ENCODE measurements at places on chromosomes 5 and 9.

DNA sequence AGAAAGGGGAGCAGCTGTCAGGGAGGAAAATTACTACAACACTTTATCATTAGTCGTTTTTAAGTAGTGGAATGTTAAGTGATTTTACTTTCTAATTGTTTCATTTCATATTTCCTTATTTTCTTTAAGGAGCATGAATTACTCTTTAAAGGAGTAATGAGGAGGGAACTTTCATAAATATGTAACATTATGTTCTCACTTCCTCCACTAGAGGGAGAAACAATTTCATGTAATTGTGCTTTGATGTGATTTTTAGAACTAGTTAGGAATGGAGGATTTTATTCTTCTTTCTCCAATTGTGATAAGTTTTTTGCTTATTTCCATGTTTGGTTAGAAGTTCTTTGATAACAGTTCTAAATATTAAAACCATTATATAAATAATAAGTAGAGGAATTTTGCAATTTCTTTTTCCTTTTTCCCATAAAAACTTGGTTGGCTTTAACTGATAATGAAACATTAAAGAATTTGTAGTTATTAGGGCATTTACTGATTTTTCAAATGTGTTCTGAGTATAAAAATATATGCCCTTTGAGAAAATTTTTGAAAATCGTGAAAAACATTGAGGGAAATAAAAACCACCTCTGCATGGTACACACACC is 25.6 kb downstream of the CEP78 start:
- DNase-seq: peak; percentile 76

DNA sequence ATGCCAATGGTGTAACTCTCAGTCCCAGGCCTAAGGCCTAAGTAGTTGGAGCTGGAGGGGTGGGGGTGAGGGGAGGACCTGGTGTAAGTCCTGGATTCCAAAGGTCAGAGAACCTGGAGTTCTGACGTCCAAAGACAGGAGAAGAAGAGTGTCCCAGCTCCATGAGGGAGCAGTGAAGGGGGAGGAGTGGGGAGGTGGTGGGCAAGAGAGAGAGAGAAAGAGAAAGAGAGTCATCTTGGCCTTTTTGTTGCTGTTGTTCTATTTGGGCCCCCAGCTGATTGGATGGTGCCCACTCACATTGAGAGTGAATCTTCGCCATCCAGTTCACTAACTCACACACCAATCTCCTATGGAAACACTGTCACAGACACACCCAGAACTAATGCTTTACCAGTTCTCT is 198.9 kb downstream of the DAB2IP start:
- DNase-seq: no peak

GRCh38 chr9:97310896-97311295 is 3.4 kb downstream of the CCDC180 start:
- no peak for DNase-seq

DNA sequence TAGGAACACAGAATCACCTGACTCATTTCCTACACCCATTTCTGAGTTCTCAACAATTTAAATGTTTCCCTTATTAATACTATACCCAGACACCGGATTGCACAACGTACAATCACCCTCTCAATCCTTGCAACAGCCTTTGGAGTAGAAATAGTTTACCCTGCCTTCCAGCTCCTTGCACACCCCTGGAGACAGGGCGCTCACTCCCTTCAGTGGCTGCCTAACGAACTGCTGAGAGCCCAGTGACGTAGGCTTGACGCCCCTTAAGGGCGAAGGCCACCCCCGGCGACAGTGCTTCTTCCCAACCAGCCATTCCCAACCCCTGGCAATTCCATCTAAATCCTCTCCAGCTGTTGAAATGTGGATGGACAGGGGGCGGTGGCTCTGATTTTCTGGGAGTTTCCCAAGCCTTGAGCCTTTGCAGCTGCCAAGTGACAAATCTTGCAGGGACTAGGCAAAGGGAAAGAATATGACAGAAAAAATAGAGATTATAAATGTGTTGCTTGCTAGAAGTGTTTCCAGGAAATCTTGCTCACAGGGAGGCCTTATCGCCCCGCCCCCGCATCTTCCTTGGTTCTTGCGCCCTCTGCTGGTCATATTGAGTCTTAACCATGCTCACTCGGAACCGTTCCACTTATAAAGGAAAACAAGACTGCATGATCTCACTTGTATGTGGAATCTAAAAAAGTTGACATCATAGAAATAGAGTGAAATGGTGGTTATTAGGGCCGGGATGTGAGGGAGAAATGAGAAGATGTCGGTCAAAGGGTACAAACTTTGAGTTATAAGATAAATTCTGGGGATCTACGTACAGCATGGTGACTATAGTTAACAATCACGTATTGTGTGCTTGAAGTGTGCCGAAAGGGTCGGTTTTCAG is 7.6 kb upstream of the BARX1 start:
- peak; percentile 89 for DNase-seq

GRCh38 chr5:58450811-58451629 is 8.9 kb downstream of the PLK2 start:
- no peak for DNase-seq

DNA sequence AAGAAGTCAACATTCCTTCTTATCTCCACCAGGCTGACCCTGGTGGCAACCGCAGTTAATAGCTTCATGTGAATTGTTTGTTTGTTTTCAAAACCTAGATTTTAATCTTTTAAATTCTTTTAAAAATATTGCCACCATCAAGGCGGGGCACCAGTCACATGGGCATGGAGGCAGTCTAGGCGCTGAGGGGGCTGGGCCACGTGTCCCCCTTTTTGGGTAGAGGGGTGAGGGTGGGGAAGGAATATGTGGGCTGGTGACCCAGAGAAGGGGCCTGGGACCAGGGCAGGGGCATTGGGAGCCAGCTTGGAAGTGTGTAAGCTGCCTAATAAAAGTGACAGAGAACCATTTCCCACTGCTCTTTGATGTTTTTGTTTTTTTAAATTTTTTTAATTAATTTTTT is 147.3 kb downstream of the GADD45G start:
- no peak for DNase-seq

- no peak for DNase-seq
These were observed 4.2 kb upstream of the NR5A1 start for GRCh38 chr9:124511426-124511840.

DNA sequence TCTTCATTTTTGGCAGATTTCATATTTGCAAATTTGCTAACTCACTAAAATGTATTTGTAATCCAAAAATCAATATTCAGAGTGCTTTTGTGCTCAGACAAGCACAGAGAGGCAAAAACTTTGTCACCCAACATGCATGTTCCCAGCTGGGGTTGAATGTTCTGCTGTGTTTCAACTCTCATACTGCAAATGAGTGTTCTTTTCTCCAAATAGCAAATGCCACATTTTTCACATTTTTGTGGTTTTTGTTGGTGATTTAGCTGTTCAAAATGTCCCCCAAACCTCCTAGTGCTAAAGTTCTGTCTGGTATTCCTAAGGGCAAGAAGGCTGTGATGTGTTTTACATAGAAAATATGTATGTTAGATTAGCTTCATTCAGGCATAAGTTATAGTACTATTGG is 87.3 kb upstream of the PCSK5 start:
- peak; percentile 68 for DNase-seq

- DNase-seq: peak; percentile 75
These were observed 42.9 kb downstream of the GPBP1 start for GRCh38 chr5:57216714-57217113.

- DNase-seq: no peak
These were observed 52.2 kb upstream of the TESK1 start for GRCh38 chr9:35552837-35553236.

DNA sequence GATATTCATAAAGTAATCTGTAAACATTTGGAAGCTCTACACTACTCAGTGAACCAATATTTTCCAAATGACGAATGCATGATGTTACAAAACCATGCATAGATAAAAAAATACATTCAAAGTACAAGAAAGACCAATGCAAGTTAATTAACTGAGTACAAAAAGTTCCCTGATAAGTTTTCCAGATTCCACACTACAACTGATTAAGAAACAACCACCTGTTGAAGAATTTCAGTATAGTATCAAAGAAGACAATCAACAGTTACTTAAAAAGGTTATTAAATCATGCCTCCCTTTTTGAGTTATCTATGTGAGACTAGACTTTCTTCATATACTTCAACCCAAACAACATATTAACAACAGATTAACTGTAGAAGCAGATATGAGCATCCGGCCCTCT is 192.4 kb downstream of the ARL15 start:
- no peak for DNase-seq

GRCh38 chr5:69024241-69024651 is 69.6 kb upstream of the SLC30A5 start:
- peak; percentile 19 for DNase-seq

DNA sequence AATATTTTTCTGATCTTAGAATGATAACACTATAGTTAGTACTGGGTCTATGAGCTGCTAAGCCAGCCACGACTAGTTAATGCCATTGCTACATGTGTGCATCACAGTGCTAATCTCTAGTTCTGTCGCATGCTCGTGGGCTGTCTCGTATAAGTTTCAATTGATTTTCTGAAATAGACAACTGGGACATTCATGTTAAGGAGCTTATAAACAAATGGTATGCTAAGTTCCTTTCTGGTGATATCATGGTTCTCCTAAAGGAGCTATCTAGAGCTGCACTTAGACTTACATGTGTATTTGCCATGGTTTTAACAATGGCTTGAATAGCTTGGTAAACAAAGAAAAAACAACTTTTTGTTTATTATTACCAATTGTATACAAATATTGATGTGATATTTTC is 46.2 kb downstream of the F2RL2 start:
- DNase-seq: no peak

- DNase-seq: peak; percentile 38
These were observed 4.8 kb downstream of the RAD50 start for GRCh38 chr5:132561601-132562000.

DNA sequence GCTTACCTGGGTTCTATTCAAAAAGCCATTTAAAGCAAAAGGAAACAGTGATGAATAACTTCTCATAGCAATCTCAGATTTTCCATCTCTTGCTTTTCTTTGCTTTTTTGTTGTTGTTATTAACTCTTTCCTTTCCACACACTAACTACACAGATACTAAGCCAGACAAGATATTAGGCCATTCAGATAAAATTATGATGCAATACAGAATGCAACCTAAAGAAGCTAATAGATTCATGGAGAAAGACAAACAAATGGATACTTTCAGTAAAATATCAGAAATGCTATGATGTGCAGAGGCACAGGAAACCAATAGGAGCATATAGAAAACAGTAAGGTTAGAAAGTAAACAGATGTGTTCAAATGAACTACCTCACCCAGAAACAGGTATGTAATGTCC is 597.0 kb upstream of the ITGA1 start:
- DNase-seq: no peak

DNA sequence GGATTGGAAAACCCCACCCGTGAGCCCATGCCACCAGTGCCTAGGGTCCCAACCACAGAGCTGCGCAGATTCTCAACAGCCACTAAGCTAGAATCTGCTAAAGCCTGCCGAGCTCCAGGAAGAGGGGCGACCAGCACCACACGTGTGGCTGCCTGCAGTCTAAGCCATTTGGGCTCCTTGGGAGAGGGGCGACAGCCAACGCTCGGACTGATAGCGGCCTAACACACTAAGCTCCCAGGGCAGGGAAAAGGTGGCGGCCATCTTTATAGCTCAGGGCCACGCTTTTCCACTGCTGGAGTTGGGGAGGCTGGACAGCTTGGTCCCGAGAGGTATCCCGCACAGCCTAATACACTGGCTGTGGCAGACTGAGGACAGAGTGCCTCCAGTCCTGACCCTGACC is 631.8 kb downstream of the CETN3 start:
- DNase-seq: no peak

DNA sequence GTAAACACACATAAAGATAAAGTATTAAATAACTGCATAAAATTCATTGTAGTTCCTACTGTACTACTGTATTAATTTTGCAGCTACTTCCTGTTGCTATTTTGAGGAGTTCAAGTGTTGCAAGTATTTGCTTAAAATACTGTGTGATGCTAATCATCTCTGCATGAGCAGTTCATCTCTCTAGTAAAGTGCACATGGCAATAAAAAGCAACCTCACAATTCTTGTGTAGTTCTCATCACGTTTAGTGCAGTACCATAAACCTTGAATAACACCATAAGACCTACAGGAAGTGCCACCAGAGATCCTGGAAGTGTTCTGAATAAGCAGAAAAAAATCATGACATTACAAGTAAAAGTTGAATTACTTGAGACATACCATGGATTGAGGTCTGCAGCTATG is 34.6 kb downstream of the CPLANE1 start:
- DNase-seq: no peak

- peak; percentile 25 for DNase-seq
These were observed 470 bp upstream of the SLC22A5 start for GRCh38 chr5:132369007-132369473.

- no peak for DNase-seq
These were observed 22.0 kb upstream of the MAPK9 start for GRCh38 chr5:180313677-180314505.

GRCh38 chr9:2674141-2674824 is 43.0 kb upstream of the KCNV2 start:
- DNase-seq: no peak

GRCh38 chr9:95574866-95575553 is 58.2 kb upstream of the PTCH1 start:
- DNase-seq: no peak

DNA sequence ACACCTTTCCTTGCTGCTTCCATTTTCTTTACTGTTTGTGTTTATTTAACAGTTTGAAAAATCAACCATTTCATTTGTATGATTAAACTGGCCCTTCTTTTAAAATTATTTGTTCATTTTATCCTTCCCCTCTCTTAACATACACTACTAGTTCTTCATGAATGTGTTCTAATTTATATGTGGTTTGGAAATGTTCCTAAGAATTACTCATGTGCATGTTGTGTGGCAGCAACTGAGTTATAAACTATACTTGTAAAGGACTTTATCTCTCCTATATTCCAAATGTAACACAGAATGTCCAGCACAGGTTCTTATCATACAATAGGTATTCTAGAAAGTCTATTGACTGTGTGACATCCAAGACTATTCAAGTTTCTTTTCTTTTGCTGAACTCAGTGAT is 358.2 kb upstream of the MEF2C start:
- DNase-seq: peak; percentile 79

DNA sequence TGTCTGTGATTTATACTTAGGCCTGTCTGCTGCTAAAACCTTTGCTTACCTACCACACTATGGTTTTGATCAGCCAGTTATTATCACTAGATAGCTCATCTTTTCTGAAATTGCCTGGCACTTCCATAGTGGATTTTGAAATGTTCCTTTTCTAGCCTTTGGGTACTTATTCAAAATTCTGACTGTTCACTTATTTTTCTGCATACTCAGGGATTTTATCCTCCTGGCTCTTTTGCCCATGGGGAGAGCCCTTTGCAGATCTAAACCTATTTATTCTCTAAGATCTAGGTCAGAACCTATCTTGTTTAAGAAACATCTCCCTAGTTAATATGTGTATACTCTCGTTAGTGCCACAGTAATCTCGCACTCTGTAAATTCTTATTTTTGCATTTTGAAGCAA is 103.5 kb upstream of the C9orf72 start:
- DNase-seq: no peak

- DNase-seq: no peak
These were observed 80.1 kb downstream of the ANKRD31 start for GRCh38 chr5:75156585-75156984.

- DNase-seq: no peak
These were observed 191.1 kb downstream of the MELK start for GRCh38 chr9:36763778-36764177.

- peak; percentile 47 for DNase-seq
These were observed 24.7 kb upstream of the CETN3 start for GRCh38 chr5:90434116-90434714.
